H1 (cell line): ENCODE measurements at places on chromosomes 4 and X. TPM values are rescaled to one million over a fixed set of nuclear protein-coding genes. Genes with fewer than 3 reads are reported as not detected.

Gene PPID
- total RNA-seq, result 48.3 and 53.2 TPM in 2 replicates

Gene SUV39H1
- total RNA-seq, result 14.1 and 14.8 TPM in 2 replicates

- no peaks in the 10 kb centered on the region for H3K4me1 ChIP-seq
- no peak for DNase-seq
- H3K27ac ChIP-seq, result no peak overlapping the region
- no peaks in the 10 kb centered on the region for H3K27me3 ChIP-seq
- H3K36me3 ChIP-seq, result peaks cover 12% of the 10 kb centered on the region; the same call in 1 of the 2 replicates
Observed at GRCh38 chrX:15686818-15687685, 22.4 kb upstream of the CLTRN start.

GRCh38 chr4:170674176-170674575 lies 584.4 kb upstream of the AADAT start:
- no peaks in the 10 kb centered on the region for H3K36me3 ChIP-seq
- DNase-seq, result no peak
- H3K4me1 ChIP-seq, result no peaks in the 10 kb centered on the region
- no peaks in the 10 kb centered on the region for H3K27me3 ChIP-seq
- H3K4me3 ChIP-seq, result no peak overlapping the region

- H3K36me3 ChIP-seq, result no peaks in the 10 kb centered on the region
- no peak overlapping the region for H3K27ac ChIP-seq
- DNase-seq, result no peak
- H3K27me3 ChIP-seq, result no peaks in the 10 kb centered on the region
- H3K4me3 ChIP-seq, result no peak overlapping the region
- no peaks in the 10 kb centered on the region for H3K4me1 ChIP-seq
Observed at GRCh38 chr4:57553728-57554127, 443.5 kb upstream of the IGFBP7 start.
